Esophagus muscularis mucosa (tissue), 4 donors: ENCODE measurements at places on chromosomes 7 and 10.

GRCh38 chr7:6530626-6531491 is 20.4 kb downstream of the GRID2IP start:
- no peak for DNase-seq

DNA sequence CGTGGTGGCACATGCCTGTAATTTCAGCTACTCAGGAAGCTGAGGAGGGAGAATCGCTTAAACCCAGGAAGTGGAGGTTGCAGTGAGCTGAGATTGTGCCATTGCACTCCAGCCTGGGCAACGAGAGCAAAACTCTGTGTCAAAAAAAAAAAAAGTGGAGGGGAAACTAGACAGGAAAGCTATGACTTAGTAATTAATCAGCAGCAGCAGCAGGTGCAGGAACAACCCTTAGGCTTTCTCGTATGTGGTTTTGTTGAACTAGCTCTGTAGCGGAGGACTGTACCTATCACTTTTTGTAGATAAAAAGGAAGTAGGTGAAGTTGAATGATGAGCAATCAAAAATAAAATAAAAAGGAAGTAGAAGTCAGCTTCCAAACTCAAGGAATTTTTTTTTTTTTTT is 76.9 kb upstream of the KMT2C start:
- DNase-seq: no peak

GRCh38 chr7:115274-115911 is 77.0 kb upstream of the FAM20C start:
- peak; percentile 92 for DNase-seq

GRCh38 chr7:7399707-7400106 is 136.0 kb downstream of the COL28A1 start:
- DNase-seq: no peak

DNA sequence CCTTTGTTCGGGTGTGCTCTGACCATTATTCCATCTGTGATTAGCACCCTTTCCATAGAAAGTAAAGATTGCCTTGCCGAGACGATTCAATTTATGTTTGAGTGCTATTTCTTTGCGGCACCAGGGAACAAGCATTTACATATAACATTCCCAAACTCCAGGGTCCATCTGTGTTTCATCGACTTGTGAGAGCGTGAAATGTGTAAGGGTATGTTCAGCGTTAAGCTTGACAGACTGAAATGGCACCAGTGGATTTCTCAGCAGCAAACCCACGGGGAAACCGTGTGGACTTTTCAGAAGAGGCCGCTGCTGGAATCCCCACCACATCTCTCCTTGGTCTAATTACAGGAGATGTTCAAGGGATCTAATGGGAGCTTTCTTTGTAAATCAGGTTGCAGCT is 270.5 kb downstream of the TCERG1L start:
- DNase-seq: no peak

GRCh38 chr7:133070562-133070961 is 11.3 kb downstream of the CHCHD3 start:
- no peak for DNase-seq

- no peak for DNase-seq
Measured at GRCh38 chr7:41817386-41817785, 114.5 kb upstream of the INHBA start.

DNA sequence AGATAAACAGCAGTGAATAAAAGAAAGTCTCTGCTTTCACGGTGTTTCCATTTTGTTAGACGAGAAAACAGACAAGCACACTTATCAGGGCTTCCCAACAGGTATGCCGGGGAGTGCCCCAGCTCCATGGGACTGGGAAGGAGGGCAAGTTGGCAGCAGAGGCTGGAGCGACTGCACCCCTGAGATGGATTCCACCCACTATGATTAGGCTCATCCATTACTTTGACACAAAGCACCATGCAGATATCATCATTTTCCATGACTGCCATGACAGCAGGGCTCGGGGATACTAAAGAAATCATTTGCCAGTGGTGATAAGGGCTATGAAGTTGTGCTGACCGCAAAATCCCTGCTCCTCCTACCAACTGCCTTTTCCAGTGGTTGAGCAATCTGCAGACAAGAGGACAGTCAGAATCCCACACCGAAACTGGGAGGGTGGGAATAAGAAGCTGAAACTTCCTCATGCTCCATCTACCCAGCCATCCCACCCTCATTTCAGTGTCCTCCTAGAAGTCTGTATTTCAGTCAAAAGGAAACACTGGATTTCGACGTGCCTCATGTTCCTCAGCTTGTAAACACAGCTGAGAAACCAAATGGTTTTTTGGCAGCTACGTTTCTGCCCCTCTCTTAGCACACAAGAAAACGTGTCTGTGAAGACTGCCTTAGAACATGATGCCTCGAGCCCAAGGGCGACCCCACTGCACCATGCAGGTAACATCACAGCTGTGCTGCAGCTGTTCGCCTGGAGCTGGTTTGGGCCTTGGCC is 15.5 kb downstream of the CREB3L2 start:
- DNase-seq: no peak

DNA sequence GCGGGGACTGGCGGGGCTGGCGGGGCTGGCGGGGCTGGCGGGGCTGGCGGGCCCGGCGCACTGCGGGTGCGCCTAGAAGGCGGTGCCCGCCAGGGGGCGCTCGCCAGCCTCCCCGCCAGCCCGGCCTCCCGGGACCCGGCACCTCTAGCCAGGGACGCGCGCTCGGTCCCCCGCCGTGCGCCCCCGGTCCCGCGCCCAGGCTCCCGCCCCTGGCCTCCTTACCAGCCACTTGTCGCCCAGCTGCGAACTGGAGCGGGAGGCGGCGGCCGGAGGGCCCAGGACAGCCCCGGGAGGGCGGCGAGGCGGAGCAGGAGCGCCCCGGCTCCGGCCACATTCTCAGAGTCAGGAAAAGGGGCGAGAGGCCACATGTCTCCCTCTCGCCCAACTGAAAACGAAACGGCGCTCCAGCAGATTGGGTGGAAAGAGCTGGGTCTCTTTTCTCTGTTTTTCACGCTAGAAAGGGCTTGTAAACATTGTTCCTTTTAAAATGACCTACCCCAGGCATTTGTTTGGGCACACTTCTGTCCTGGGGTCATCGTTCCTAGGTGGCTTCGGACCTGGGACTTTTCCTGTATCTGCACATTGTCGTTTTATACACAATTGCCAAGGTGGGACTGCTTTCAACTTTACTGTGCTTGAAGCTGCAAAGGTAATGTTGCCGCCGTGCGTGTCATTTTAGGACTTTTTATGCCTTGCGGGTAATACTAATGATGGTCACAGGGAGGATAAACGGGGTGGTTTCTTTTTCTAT is 378 bp upstream of the PRKCQ start:
- DNase-seq: no peak

DNA sequence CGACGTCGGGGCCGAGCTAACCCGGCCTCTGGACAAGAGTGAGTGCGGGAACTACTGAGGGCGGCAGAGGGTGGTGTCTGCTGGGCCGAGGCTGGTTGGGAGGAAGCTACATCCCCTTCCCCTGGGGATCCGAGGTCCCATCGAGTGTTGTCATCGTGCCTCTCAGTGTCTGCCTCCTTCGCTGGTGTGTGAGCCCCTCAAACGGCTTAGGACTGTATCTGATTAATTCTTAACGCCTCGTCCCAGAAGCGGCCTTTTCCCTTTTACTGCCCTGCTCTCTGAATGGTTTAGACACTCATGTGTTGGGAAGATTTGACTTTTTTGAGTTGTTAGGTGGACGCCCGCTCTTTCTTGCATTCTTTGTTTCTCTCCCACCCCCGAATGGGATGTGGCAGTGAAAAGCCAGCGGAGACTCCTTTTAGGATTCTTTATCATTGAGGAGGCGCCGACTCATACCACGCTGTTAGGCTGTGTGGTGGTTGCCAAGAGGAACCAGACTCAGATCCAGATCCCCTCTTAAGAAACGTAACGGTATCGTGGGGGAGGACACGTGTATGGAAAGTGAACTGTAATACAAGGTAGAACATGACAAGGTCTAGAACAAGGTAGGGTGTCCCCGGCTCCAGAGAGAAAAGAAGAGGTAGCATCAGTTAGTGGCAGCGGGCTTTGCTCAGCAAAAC is 631 bp downstream of the SUPV3L1 start:
- DNase-seq: no peak

DNA sequence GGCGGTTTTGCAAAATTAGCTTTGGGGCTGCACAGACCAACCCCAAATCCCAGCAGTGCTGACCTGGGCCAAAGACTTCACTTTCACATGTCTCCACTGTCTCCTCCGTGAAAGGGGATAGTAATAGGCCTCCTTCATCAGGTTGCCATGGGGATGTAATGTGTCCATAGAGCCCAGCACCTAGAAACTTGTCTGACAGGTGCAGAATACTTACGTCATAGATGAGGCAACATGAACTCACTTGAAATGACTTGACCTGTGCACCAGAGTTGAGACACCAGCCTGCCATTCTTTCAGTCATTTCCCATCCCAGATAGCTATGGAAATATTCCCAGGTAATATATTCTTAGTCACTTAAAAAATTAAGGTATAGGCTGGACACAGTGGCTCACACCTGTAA is 94.2 kb downstream of the INSYN2A start:
- no peak for DNase-seq

DNA sequence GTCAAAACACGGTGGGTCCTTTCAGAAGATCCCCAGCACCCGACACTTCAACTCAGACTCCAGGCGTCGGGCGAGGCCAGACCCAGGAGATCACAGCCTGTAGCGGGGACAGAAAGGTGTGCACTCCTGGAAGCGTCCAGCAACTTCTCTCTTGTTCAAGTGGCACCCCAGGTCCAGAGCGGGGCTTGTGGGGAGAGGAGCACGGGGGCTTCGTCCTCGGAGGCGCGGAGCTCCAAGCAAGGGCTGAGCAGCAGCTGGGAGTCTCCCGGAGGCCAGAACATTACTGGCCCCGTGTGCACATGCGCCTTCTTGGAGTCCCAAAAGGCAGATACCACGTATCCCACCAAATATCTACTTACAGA is 54.9 kb downstream of the ZRANB1 start:
- no peak for DNase-seq

DNA sequence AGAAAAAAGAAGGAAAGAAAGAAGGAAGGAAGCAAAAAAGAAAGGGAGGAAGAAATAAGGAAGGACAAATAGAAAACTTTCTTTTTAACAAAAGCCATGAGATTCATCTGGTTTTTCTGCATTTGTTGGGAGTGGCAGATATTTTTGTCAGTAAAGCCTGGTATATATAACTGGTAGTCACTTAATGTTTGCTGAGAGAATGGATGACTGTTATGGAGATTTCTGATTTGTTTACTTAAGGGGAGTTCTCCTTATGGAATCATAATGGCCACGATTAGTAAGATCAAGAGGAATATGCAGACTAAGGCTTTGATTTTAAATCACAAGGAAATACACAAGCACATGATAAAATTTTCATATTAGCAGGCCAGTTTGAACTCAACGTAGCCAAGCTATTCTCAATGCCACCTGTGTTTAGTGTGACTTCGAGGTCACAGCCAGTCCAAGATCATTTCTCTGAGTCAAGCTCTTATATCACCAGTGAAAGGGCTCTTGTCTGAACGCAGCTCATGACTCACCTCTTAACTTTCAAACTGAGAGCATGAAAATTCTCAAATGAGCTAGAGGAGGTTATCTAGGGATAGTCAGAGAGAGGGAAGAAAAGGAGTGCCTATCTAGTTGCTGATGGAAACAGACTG is 445.1 kb upstream of the ZMIZ1 start:
- no peak for DNase-seq
